Glutamatergic neuron (in vitro differentiated cells): ENCODE measurements at places on chromosomes 7 and 10. TPM values are rescaled to one million over a fixed set of nuclear protein-coding genes. Genes with fewer than 3 reads are reported as not detected.

The GDF10 gene
- not detected for total RNA-seq

The C1QL3 gene
- not detected for total RNA-seq

The TWIST1 gene
- total RNA-seq = not detected

The PGAM2 gene
- 13.3 TPM for total RNA-seq

The TMEM273 gene
- total RNA-seq = 0.39 TPM

The LIPF gene
- total RNA-seq = not detected

The TFEC gene
- total RNA-seq = not detected

The MMRN2 gene
- 5.4 TPM for total RNA-seq

The ATOH7 gene
- total RNA-seq = 0.86 TPM

The CXCL12 gene
- total RNA-seq = 2.2 TPM

The DNAJC12 gene
- 54.7 TPM for total RNA-seq

The PSPH gene
- total RNA-seq = 51.6 TPM

The SCIN gene
- not detected for total RNA-seq

The NIPSNAP2 gene
- total RNA-seq = 39.6 TPM

The CALCR gene
- not detected for total RNA-seq

The GRM3 gene
- not detected for total RNA-seq

The TRIM73 gene
- total RNA-seq = 11.2 TPM

The TMEM254 gene
- total RNA-seq = 13.5 TPM

The RSPH10B gene
- total RNA-seq = not detected

The CNPY1 gene
- not detected for total RNA-seq

The DLX5 gene
- total RNA-seq = not detected

The CYP2C19 gene
- not detected for total RNA-seq

The PON1 gene
- total RNA-seq = 1.1 TPM
